ENCODE measurements at places on chromosomes 7 and 10.
A peak's percentile ranks its signal among the peaks of the same experiment; 100 is the strongest.

DNA sequence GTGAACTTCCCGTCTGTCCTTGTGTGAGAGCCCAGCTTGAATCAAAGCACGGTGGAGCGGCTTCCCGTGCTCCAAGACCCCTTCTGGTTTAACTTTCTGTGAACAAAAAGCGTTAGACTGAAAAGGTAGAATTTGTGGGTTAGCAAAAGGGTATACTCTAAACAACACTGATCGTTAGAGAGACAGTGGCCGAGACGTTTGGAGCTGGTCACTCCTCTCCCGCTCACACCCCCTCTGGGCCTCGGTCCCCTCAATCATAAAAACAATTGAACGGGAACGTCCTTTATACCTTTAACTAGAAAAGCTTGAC, 502 bp downstream of the PRKRIP1 start:
- DNase-seq: no peak

GRCh38 chr7:4085937-4086691, 596.0 kb upstream of the FOXK1 start:
- no peak for DNase-seq

DNA sequence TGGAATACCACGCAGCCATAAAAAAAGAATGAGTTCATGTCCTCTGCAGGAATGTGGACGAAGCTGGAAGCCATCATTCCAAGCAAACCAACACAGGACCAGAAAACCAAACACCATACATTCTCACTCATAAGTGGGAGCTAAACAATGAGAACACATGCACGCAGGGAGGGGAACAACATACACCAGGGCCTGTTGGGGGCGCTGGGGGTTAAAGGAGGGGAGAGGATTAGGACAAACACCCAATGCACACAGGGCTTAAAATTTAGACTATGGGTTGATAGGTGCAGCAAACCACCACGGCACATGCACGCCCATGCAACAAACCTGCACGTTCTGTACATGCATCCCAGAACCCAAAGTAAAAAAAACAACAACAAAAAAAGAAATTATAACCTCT, 23.3 kb downstream of the RNF133 start:
- DNase-seq: no peak

DNA sequence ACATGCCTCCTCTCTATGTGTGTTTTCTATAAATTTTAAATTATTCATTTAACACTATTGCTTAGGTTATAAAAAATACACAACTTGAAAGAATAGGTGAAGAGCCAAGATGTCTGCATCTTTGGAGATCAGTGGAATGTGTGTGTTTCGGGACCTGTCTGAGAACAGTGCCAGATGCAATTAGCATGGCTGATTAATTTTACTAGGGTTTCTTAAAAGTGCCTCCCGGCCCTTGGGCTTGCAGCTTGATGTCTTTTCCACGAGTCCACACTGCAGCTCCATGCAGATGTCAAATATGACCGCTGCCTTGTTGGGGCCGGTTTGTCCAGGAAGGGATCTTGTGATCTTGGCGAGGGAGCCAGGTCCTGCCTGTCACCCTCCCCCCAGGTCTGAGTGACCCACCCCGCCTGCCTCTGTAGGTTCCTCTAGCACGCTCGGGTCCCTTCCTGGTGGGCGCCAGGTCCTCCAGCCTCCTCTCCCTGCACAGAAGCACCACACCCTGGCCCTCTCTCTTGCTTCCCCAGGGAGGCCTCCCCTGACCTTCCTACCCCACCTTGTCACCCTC, 20.7 kb downstream of the LHPP start:
- no peak for DNase-seq

DNA sequence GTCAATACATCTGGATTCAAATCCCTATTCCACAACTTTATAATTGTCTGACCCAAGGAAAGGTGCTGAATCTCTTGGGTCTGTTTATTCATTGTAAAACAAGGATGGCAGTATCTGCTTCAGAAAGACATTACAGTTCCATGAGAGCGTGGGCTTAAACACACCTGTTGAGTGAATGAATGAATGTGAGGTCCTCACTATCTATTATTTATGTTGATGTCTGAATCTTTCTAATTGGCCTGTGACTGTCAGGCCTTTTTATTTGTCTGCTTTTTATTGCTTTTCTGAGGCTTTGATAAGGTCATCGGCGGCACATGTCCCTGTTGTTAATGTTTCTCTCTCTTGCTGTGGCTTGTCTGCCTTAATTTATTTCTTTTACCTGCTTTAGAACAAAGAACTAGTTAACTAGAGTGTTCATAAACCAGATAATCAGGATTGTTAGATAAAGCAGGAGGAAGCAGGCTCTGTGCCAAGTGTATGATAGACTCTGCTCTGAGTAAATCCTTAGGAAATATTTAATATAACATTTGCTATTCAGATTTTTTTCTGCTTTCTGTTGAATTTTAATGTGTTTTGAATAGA, 42.3 kb upstream of the CYCS start:
- DNase-seq: no peak

GRCh38 chr7:129703751-129704150, 92.2 kb downstream of the NRF1 start:
- no peak for DNase-seq

- no peak for DNase-seq
Observed at GRCh38 chr7:8305625-8306388, 43.8 kb upstream of the ICA1 start.

DNA sequence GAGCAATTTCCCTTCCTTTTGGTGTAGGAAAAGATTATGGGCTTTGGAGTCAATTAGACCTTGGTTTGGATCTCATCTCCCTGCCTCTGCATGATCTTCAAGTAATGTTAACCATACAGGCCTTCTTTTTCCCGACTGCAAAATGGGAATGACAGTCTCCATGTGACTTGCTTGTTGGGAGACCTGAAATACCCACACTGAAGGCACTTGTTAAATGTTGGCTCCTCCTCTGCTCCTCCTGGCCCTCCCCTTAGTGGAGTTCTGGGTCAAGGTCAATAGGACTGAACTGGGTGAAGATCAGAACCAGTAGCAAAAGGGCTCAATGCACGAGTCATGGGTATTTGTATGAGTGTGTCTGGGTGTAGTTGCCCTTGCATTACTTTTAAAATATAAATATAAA, 179.4 kb upstream of the PRR15 start:
- no peak for DNase-seq

DNA sequence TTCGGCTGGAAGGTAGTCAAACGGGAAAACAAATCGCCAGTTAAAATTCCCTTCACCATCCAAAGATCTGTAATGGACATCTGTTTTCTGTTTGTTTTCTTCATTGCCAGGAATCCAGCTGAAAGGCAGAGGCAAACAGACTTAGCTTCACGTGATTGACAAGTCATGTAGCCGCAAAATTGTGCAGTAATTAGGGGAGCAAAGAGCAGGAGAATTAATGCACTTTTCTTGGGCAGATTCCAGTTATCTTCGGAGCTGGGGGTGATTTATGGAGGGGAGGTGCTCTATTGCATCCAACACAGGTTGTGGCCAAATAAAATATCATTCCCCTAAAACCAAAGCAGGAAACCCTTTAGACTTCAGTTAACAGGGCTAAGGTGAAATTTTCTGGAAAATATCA, 162.2 kb downstream of the MYOF start:
- no peak for DNase-seq

- DNase-seq: peak; percentile 21
Observed at GRCh38 chr7:80134536-80135308, at the start of gene GNAI1. TSS of gene GNAI1 (plus strand) at chr7:80134831. CDS start at chr7:80135161, 330 bp downstream.

GRCh38 chr7:28920424-28920823, 37.7 kb downstream of the TRIL start:
- no peak for DNase-seq

Measured in activated CD4-positive, alpha-beta T cell treated with anti-CD3 and anti-CD28 coated beads, Interleukin-2, amount 50 U/mL, for 16 hours (primary cell).